ENCODE measurements at places on chromosomes 5 and 9.
A peak's percentile ranks its signal among the peaks of the same experiment; 100 is the strongest.

DNA sequence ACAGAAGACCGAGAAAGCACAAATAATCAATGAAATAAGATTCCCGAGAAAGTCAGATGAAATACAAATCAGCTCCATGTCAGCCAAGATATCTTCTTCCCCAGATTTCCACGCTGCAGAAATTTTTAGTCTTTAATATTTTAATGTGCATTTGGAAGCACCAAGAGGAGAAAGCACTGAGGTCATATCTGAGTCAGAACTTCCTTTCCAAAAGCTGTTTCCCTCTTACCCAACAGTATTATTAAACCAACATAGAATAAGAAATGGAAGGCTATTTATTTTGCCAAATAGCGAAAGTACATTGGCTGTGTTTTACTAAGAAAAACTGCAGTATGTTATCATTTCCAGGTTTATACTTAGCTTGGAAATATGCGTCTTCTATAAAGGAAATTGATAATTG, 772.1 kb upstream of the CDH9 start:
- no peak for DNase-seq

GRCh38 chr5:154694159-154694558, 61.0 kb upstream of the LARP1 start:
- DNase-seq, result no peak

GRCh38 chr9:98064623-98065392, 8.3 kb downstream of the NANS start:
- DNase-seq, result no peak

- DNase-seq, result no peak
Measured at GRCh38 chr5:146474065-146474464, 26.9 kb downstream of the TCERG1 start.

GRCh38 chr5:19770396-19770795, 217.6 kb downstream of the CDH18 start:
- DNase-seq, result no peak

- DNase-seq, result no peak
Measured at GRCh38 chr5:144711172-144711571, 540.5 kb downstream of the KCTD16 start.

GRCh38 chr9:110123341-110124095, 84.4 kb downstream of the C9orf152 start:
- no peak for DNase-seq

DNA sequence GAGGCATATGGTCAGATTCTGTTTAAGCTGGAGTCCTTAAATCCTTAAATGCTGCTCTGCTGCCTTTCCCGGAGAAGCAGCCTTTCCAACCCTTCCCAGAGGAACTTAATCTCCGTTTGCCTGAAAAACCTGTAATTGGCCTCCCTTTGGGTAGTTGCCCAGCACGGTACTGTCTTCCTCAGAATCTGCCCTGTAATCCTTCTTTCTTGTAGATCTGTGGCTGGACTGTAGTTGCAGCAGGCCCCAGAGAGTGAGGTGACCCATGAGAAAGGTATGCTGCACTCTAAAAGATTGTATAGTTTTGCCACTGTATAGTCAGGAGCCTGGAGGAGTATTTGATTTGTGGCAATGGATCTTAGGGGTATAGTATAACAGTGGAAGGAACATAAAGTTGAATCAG, 11.7 kb downstream of the SPIN1 start:
- DNase-seq, result peak; percentile 42

DNA sequence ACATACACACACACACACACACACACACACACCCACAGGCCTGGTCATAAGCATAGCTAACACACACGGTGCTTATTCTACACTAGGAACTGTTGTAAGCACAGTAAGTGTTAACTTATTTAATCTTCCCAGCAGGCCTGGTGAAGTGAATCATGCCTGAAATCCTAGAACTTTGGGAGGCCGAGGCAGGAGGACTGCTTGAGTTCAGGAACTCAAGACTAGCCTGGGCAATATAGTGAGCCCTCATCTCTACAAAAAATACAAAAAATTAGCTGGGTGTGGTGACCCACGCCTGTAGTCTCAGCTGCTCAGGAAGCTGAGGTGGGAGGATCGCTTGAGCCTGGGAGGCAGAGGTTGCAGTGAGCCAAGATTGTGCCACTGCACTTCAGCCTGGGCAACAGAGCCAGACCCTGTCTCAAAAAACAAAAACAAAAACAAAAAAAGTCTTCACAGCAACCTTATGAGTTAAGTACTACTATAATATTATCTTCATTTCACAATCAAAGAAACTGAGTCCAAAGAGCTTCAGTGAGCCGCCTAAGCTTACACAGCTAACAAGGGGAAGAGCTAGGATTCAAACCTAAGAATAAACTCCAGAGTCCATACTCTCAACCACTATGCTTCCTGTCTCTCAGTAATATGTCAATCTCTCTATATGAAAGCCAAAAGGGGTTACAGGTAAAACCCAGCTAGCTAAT, 2.3 kb downstream of the MEGF9 start:
- DNase-seq, result no peak

DNA sequence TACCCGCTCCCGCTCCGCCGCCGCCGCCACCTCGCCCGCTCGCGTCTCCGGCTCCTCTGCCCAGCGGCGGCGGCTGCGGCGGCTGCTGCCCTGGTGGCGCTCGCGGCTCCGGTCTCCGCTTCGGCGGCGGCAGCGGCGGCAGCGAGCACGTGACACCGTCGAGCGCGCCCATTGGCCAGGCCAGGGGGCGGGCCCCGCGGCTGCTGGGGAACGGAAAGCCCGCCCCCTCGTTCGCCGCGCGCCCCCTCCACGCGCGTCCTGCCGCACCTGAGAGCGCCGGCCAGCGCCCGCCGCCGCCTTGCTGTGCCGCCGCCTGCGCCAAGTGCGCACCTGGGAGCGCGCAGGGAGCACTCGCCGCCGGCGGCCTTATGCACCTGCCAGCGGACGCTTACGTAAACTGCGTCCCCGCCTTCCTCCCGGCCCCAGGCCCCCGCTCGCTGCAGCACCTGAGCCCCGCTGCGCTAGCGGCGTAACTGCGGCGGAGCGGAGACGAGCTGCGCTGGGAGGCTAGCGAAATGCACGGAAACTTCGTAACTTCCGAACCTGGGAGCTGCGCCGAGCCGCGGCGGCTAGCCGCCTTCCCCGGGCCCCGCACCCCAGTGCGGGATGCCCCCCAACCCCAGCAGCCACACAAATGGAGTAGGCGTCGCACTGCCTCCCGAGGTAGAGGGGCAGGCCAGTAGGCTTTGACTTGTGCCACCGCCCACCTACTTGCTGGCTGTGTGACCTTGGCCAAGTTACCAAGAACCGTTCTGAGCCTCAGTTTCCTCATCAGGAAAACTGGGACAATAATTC, at the start of gene STRBP:
TSS of gene STRBP (minus strand) at position 122 of the 795 bp plus-strand sequence. CDS start 84,452 bp downstream, outside the sequence.
- peak; percentile 93 for DNase-seq

DNA sequence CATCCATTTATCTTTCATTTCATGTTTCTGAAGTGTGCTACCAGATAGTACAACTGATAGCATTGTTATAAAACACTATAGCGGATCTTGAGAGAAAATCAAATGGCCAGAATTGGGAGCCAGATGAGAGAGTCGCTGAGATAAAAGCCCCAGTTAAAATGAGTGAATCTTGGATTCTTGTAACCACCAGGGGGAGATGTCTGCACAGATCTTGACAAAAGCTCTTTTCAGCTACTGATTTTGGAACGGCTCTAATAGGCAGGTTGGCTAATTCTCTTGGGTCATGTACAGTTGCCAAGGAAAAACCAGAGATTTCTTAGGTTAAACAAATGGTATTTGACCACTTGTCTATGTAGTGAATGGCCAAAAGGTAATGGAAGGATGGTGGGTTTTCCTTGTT, 21.7 kb downstream of the F2RL2 start:
- no peak for DNase-seq

- no peak for DNase-seq
Measured at GRCh38 chr5:169706758-169707450, 69.8 kb downstream of the DOCK2 start.

DNA sequence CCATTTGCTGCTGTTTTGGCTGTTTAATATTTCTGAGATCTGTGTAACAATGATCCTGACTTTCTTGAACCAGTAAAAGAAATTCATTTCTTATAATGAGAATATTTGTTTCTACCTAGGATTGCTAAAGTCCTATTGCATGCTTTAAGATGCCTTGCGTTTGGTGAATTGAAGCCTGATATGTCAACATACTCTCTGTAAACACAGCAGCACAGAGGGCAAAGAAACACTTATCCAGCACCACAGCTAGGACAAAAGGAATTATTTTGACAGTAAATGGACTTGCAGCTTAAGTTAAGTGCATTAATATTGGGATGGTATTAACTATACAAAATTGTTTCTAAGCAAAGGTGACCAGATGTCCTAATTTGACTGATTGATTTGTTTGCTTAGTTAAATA, 2031.2 kb upstream of the CDH6 start:
- DNase-seq, result no peak

GRCh38 chr9:121240472-121241135, 27.4 kb upstream of the GSN start:
- no peak for DNase-seq

DNA sequence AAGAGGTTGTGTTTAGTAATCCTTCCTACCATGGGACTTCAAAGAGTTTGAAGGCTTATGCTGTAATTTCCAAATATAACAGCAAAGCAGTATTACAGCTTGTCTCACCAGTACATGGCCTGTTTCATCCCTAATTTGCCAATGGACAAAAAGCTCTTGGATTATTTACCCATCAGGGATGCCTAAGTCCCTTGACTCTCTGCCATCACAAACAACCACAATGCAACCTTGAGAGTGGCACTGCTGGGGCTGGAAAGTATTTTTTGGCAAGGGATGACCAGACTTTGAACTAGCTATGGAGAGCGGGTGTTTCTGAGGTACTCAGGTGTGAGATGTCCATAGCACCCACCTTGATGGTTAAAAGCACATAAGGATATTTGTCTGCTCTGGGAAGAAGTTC, 9.1 kb downstream of the MAMDC2 start:
- no peak for DNase-seq

- DNase-seq, result no peak
Measured at GRCh38 chr5:66841264-66841663, 245.1 kb downstream of the MAST4 start.

DNA sequence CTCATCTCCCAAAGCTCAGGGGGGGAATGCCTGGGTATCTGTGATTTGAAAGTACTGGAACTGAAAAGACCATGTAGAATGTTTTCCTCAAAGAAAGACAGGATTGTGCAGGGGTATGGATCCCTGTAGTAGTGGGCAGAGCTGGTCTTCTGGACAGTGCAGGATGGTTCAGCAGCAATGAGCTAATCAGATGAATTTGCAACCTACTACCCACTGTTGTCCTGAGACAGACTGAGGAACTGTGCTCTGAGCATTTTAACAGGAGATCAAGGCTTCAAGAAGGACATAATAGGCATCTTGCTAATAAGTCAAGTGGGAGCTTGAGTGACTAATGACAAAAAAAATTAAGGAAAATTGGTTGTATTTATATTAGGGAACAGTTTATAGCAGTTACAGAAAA, 61.7 kb downstream of the FYB1 start:
- no peak for DNase-seq

- no peak for DNase-seq
Measured at GRCh38 chr9:87671925-87672324, 54.0 kb upstream of the CTSL start.

GRCh38 chr9:111866976-111867375, 29.6 kb upstream of the UGCG start:
- no peak for DNase-seq

- DNase-seq, result peak; percentile 29
Measured at GRCh38 chr9:71819115-71819739, 50.9 kb upstream of the CEMIP2 start.

- DNase-seq, result no peak
Measured at GRCh38 chr5:98977723-98978122, 48.9 kb upstream of the CHD1 start.

GRCh38 chr5:95728494-95729114, 2.5 kb upstream of the RHOBTB3 start:
- no peak for DNase-seq

GRCh38 chr5:2538169-2538568, 213.3 kb downstream of the IRX2 start:
- no peak for DNase-seq

GRCh38 chr5:73365301-73365853, 83.2 kb downstream of the FOXD1 start:
- DNase-seq, result no peak

- no peak for DNase-seq
Measured at GRCh38 chr9:38281196-38281595, 111.3 kb upstream of the ALDH1B1 start.

DNA sequence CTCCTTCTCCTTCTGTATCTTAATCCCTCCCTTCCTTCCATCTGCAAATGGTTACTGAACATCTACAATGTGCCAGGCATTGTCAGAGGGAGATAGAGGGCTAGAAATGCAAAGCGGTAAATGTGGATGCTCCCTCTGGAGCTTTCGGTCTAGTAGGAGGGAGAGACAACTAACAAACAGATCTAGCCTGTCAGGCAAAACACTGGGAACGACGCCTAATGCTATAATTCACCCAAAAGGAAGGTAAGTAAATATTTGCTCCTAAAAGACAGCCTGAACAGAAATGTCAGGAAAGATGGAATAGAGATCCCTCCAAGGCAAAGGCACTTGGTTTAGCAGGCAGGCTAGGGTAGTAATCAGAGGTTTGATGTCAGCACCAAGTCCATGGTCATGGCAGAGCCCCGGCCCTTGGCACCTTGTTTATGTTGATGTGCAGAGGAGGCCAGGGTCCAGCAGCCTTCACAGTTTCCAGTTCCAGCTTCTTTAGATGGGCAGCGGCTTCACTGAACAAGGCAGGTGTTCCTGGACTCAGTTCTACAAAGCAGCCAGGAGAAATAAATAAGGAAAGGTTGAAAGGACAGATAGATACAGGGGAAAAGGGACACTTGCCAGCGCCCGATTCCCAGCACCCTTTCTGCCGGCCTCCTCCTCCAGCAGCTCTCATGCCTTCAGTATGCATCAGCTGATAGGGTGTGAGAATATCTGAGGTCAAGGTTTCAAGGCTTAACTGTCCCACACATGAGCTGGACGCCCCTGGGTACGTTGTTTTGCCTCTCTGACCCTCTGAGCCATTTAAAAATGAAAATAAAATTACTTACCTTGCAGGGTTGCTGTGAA, 46.5 kb upstream of the FRRS1L start:
- DNase-seq, result no peak

GRCh38 chr5:178324481-178325310, 92.1 kb upstream of the PHYKPL start:
- no peak for DNase-seq

DNA sequence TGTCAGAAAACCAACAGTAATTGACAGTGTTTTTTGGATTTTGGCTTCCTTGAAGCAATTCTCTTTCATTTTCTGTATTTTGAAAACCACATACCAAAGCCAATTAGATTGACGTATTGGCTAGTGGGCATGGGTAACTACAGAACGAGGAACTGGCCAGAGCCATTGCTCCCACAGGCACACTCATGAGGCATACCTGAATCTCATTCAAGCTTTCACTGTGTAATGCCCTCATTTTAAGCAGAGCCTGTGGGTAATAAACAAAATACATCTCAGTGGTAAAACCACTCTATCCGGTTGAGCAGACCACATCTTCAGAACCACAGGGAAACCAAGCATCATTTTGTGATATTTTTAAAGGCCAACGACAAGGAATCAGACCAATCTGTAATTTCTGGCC, 394.1 kb downstream of the ZNF608 start:
- DNase-seq, result no peak

GRCh38 chr9:115115924-115116323, 2.0 kb downstream of the TNC start:
- DNase-seq, result no peak

GRCh38 chr5:7246287-7246686, 149.7 kb upstream of the ADCY2 start:
- no peak for DNase-seq
